ENCODE measurements at places on chromosomes 11 and 22. TPM values are rescaled to one million over a fixed set of nuclear protein-coding genes. Genes with fewer than 3 reads are reported as not detected.

MUC6 gene
- not detected for total RNA-seq

MS4A6E gene
- not detected for total RNA-seq

CRYBB3 gene
- not detected for total RNA-seq

PHLDA2 gene
- 4.4 TPM for total RNA-seq

MIAT gene
- total RNA-seq = 0.54 TPM

PATE4 gene
- total RNA-seq = not detected

ART1 gene
- not detected for total RNA-seq

OR8H3 gene
- not detected for total RNA-seq

Data from IMR-90 (cell line).